ENCODE measurements at places on chromosomes 11 and 22.
A peak's percentile ranks its signal among the peaks of the same experiment; 100 is the strongest.

GRCh38 chr11:100932474-100933100 lies 197.0 kb downstream of the PGR start:
- DNase-seq = no peak

GRCh38 chr11:64913171-64913727 lies 3.8 kb downstream of the ATG2A start:
- DNase-seq = no peak

- DNase-seq = no peak
These were observed 11.8 kb downstream of the ROBO3 start for GRCh38 chr11:124876818-124877630.

- DNase-seq = no peak
These were observed 3.1 kb downstream of the TRPM5 start for GRCh38 chr11:2441171-2441570.

DNA sequence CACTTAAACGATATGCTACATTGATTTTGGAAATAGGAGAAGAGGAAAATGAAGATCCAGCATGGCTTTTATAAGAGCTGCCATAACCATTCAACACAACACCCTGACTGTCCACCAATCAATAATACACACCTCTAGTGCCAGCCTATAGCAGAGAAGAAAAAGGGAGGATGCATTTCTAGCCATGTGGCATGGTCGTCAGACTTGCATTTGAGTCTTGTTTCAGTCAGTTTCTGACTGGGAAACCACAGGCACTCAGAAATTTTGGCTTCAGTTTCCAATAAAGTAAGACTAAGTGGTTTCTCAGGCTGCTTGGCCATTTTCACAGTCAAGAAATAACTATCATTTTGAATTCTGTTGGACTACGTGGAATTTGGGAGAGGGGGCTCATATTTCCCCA lies 523.5 kb upstream of the LRRC4C start:
- no peak for DNase-seq

GRCh38 chr11:16917941-16918340 lies 96.3 kb downstream of the PLEKHA7 start:
- no peak for DNase-seq

- no peak for DNase-seq
These were observed 166.2 kb downstream of the MYO18B start for GRCh38 chr22:25908212-25908611.

DNA sequence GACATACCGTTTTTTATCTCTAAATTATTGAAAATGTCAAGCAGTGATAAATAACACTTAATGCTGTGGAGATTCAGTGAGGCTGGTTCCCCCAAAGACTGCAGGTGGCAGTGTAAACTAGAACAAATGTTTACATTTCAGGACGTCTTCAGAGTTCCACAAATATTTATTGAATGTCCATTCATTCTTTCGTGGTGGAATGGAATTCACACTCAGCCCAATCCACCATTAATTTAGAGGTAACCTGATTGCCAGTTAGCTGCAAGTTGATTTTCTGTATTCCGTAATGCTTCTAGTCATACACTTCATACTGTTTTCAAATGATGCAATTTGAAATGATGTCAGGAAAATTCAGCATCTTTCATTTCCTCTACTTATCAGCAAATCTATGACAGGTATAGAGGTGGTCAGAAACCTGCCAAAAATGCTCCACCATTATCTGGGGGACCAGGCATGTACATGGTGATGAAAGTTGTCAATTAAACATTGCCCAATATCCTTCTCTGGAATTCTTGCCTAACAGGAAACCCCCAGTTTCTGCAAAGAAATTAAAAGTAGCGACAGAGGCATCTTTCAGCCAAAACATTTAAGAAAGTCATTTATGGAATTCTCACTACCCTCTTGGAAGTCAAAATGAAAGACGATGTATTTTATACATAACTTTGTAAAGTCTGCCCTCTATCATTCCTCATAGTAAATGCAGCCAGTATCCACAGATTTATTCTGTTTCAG lies 94.3 kb upstream of the BMAL1 start:
- no peak for DNase-seq

GRCh38 chr11:130671801-130672700 lies 223.6 kb downstream of the ADAMTS15 start:
- no peak for DNase-seq

DNA sequence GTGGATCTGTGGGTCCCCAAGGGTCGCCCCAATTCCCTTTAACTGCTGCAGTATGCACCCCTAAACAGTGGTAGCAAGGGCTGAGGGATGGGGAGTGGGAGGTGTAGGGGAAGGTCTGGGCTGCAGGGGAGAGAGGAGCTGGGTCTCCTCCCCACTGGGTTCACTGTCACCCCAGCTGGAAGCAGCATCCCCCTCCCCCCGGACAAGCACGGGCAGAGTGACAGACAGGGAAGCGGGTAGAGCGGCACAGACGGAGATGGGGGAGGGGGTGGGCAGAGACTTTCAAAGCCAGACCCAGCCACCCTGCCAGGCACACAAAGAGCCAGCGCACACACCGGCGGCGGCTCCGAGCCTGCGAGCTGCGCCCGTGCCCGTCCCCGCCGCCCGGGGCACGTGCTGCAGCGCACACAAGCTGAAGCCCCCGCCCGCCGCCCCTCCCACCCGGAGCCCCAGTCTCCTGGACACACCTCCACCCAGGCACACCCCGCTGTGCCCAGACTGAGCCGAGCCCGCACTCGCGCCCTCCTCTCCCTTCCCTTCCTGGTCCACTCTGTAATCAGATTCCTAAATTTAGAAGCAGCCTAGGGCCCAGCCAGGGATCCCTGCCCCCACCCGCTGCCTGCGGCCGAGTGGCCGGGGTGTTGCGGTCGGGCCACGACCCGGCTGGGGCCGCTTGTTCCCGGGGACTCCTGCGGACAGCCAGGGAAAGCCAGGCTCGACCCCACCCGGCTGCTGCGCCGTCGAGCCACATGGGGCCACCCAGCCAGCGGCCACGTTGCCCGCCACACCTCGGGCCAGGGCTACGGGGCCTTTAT lies 935 bp upstream of the RCOR2 start:
- DNase-seq = no peak

GRCh38 chr11:117901601-117902000 lies 25.1 kb upstream of the FXYD6 start:
- DNase-seq = no peak

- no peak for DNase-seq
These were observed 11.6 kb downstream of the TANGO2 start for GRCh38 chr22:20032407-20032991.

- no peak for DNase-seq
These were observed 813.1 kb upstream of the CCDC179 start for GRCh38 chr11:23673366-23673765.

DNA sequence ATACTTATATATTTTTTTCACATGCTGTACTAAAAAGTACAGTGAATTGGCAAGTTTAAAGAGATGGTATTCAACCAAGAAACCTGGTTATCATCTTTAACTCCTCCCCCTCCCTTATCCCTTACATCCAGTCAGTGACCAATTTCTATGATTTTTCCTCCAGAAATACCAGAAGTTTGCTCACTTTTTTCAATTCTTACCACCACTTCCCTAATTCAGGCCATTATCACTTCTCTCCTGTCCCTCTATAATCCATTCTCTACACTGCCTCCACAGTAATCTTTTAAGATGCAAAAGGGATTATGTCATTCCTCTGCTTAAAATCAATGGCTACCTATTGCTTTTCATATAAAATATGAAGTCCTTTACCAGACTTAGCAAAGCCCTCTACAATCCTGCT lies 62.8 kb downstream of the CEP57 start:
- DNase-seq = no peak

DNA sequence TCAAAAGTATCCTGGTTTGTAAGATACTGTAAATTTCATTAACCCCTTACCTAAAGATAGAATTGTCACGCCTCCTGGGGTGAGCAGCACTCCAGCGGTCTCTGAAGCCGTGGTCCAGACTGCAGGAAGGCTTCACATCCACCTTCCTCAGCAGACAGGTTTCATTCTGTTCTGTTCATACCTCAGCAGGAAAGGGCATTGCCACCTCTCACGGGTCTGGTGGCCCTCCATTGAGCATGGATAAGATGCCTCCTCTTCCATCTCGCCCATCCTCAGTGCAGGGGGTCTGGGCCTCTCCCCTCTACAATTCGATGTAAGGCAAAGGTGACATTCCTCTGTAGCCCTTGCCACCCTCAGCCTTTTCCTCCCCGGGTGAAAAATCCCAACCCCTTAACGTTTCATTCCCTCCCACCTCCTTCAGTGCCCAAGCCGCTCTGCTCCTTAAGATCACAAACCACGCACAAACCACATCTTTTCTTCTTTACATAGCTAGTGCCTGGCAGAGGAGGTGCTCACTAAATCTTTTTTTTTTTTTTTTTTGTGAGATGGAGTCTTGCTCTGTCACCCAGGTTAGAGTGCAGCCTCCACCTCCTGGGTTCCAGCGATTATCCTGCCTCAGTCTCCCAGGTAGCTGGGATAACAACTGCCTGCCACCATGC lies 28.5 kb downstream of the RPUSD4 start:
- DNase-seq = no peak

- no peak for DNase-seq
These were observed 523.7 kb downstream of the INSC start for GRCh38 chr11:15638386-15638787.

- DNase-seq = no peak
These were observed 5.8 kb downstream of the IL17RA start for GRCh38 chr22:17090550-17090949.

DNA sequence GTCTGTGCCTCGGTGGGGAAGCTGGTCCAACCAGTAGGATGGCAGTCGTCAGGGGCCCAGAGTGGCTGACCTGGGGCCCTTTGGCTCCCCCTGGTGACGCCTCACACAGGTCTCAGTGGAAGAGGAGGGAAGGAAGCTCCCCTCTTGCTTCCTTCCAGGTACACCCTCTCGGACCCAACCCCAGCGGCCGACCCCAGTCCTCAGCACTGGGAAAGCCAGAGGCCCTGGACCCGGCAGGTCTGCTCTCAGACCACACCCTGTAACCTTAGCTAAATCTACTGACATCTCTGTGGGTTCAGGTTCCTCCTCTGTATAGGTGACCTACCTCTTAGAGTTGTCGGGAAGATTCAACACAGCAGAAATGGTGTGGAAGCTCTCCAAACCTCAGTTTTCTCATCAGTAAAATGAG lies 3.4 kb upstream of the SCUBE1 start:
- DNase-seq = peak; percentile 45

DNA sequence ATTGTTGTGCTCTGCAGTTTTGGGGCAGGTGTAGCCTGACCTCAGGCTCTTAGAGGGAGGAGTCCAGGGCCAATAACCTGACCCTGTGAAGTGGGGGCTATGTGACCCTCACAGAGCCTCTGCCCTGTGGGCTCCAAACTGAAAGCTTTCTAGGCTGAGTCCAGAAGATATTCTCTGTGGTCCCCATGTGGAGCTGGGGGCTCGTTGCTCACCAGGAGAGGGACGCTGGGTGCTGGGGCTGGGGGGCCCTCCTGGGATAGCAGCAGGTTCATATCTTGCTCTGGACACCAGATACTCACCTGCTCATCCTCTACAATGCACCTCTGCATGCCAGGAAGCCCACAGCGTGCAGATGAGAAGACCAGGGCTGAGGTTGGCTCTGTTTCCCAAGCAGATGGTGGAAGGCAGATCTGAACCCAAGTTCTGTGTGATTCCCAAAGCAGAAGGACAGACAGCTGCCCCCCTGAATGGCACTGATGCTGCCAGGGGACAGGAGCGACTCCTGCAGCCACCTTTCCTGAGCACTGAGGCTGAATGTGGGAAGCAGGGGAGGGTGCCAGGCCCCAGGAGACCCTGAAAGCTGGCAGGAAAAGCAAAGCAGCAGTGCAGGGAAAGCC lies 1022.0 kb downstream of the TBC1D22A start:
- DNase-seq = no peak

DNA sequence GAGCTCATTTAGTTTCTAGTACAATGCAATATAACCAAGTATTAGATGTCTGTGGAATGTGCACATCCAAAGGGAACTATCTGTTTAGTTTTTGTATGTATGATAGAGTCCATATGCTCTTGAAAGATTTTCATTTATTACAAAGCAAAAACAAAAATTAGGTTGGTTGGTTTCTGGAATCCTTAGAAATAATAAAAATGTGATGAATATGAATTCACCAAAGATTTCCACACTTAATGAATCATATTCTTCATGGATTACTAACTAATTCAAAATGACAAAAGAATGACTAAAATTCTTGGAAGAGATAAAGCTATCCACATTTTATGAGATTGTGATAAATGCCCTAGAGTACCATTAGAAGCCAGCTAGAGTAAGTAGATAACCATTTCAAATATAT lies 261.1 kb downstream of the SBF2 start:
- DNase-seq = no peak

GRCh38 chr11:130000552-130001176 lies 2.0 kb downstream of the PRDM10 start:
- DNase-seq = no peak

- no peak for DNase-seq
These were observed 178.3 kb downstream of the SNX19 start for GRCh38 chr11:130737866-130738431.

DNA sequence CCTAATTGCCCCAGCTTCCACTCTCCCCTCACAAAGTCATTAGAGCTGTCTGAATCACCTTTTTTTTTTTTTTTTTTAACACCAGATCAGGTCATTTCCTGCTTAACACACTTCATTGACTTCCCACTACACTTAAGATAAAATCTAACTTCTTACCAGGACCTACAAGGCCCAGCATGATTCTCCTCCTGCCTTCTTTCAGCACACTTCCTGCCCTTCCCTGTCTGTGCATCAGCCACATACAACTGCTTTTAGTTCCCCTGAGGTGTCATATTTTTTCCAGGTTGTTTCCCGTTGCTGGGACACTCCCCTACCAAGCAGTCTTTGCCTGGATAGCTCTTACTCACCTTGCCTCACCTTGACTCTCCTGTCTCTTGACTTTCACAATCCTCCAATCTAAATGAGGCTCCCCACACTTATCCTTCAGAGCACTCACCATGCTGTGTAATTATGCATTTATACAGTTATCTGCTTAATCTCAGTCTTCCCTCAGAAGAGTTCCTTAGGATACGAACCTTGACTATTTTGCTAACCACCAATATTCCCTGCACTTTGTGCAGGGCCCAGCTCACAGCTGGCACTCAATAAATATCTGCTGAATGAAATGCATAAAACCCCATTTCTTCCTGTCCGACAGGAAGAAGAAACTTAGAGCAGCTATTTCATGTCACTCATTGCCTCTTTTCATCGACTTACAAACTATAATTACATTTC lies 96.6 kb upstream of the AKIP1 start:
- no peak for DNase-seq

GRCh38 chr11:125282596-125282914 lies 118.0 kb downstream of the PKNOX2 start:
- no peak for DNase-seq

DNA sequence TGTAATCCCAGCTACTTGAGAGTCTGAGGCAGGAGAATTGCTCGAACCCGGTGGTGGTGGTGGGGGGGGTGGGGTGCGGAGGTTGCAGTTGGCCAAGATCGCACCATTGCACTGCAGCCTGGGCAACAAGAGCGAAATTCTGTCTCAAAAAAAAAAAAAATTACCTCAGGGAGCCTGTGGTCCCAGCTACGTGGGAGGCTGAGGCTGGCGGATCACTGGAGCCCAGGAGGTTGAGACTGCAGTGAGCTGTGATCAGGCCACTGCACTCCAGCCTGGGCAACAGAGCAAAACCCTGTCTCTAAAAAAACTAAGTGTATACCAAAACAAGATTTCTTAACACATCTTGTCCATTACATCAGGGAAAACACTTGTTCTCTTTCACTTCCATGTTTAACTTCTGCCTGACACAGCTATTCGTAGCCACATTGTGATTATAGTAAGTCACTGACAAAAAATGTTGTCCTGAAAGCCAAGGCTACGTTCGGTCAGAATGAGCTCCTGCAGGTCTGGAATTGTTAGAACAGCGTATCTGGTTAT lies 1.4 kb downstream of the TMEM80 start:
- DNase-seq = no peak

GRCh38 chr11:75461151-75461550 lies 28.1 kb upstream of the KLHL35 start:
- DNase-seq = no peak
